ENCODE measurements at places on chromosomes 12 and 14.

DNA sequence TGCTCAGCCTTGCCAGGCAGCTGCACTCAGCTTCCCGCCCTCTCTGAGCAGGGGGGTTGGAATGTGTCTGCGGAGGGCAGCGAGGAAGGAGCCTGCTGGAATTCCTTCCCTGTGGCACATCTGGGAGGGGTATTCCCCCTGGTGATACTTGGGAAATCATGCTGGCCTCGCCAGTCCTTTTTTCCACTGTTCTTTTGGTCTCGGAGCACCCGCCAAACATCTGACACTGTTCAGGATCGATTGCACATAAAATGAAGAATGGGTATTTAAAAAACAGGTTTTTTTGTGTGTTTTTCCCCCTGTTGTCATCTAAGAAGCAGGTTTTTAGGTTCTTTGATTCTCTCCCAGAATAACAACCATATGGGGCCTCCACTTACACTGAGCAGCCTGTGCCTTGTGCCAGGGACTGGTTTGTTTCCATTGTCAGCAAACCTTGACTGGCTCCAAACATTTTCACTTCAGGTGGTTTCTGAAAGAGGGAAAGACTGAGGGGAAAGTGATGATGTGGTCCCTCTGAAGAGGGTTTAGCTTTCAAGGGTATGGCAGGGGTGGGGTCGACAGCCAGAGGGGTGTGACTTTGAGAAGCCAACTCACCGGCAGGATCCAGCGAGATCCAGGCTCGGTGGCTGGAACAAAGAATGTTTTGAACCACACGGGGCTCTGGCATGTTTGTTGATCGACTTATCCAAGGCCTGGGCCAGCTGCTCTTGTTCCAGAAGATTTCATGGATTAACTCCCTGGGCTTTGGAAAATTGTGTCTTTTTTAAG is 215.1 kb downstream of the CACNA1C start:
- DNase-seq: peak; percentile 6

DNA sequence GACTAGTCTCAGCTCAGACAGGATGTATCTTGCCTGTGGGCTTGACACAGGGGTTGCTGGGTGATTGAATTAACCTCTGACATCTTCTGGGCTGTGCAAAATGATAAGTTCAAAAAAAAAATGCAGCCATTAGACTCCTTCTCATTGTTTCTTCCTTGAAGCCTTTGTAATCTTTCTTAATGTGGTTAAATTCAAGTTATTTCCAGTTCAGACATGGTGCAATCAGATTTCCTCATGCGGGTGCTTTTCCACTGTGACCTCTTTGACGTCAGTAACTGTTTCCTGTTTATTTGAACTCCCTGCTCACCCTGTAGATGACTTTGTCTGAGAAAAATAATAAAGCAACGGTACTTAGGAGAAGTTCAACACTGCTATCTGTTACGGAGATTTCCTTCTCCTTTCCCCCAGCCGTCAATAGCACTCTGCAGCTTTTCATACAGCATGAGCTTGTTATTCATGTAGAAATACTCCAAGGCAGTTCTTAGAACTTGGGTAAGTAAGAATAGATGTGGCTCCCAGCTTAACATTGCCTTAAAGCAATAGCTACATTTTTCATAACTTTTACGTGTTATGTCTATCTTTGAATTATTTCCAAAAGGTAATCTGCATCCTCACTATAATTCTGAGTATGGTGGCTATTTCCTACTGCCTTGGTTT is 155.5 kb downstream of the PRKCH start:
- no peak for DNase-seq

DNA sequence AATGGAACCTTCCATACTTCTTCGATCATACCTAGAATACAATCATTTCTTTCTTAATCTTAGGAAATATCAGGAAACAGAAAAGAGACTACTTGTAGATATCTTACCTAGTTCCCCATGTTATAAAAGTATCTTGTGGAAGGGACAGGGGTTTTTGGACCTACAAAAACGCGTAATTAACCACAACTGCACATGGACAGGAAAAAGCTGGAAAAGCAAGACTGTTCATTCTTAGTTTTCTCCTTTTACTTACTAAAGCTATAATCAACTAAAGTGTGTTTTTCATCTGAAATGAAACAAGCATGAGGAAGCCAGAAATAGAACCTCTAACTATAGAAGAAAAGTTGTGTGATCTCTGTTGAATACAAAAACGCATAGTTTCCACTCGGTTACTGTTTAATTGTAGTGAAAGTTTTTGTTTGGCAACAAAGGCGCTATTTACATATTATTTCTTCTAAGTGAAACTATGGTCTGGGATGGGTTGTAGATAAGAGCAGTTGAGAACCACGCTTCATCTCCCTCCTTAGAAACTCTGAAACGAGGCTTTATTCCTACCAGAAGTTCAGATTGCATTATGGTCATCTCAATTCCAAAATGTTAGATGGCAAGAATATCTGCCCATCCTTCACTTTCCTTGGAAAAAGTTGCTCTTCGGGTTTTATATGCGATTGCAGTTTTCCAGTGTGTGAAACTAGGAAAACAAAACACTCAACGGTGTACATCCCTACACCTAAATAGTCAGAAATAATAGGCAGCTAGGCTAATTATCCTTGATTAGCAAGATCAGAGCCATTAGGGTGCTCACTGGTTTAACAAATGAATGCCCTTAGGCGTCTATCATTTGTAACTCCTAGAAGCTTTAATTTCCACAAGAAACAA is 1.1 kb downstream of the BCAT1 start:
- no peak for DNase-seq

- no peak for DNase-seq
These were observed 66.7 kb downstream of the RESF1 start for GRCh38 chr12:32025906-32026305.

DNA sequence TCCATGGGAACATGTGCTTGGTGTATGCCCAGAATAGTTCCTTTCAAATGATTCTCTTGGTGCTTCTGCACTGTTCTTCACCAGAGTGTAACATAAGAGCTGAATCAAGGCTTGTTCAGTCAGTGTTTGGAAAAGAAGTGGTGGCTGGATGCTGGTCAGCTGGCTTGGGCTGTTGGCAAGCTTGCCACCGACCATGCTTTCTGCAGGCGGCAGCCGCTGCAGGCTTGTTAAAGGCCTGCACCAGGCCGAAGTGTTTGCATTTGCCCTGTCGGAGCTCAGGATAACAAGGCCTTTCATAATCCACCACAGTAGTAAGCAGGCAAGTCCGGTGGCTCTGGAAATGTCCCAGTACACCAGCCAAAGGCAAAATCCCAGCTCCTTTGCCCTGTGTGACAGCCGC is 26.9 kb downstream of the DAAM1 start:
- no peak for DNase-seq

DNA sequence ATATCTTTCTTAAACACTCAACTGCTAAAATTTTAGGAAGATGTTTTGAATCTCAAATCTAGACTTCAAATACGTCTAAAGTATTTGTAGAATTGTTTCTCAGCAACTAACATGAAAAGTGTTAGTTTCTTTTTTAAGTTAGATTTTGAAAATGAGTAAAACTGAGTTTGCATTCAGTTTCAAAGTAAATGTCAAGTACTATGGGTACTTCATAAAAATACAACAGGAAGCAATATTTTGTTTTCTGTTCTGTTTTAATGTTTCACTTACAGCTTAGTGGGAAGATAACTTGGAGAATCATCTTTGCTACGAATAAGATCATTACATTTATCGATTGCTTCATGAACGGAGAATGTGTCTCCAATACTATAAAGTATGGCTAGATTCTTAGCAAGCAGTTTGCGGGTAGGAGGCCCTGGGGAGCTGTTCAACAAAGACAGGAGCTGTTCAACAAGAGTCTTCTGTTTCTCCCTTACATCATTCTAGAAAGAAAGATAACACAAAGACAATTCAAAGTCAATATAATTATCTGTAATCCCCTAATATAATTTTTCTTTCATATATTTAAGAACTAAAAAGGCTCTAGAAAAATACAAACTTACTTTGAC is 20.2 kb downstream of the HEATR5A start:
- no peak for DNase-seq

GRCh38 chr12:69117566-69118266 is 121.7 kb upstream of the CPSF6 start:
- no peak for DNase-seq

GRCh38 chr12:91335699-91336098 is 153.1 kb upstream of the DCN start:
- DNase-seq: no peak

DNA sequence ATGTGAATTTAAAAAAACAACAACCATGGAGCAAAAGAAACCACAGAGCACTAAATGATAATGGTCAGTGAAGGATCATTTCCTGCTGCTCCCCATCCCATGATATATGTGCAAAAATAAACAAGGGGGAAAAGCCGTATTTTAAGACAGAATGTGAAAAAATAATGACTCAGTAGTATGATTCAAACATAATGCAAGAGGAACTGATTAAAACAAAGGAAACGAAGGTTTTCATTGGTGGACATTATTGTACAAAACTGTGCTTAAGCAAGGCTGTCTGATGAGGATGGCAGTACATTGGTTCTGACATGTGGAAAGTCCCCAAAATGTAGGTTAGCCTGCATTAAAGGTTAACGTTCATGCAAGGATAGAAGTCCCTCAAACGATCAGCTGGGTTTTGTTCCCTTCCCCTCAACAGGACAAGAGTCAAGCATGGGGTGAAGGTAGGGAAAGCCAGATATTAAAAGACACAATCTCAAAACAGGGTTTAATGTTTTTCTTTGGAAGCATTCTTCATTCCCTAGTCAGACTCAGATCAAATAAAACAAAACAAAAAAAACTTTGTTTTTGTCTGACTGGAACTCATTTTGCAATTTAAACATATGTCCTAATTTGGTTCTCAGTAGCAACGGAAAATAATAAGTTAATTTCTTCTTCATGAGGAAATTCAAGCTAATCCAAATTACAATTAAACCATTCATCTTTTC is 26.3 kb upstream of the PTGDR start:
- no peak for DNase-seq

DNA sequence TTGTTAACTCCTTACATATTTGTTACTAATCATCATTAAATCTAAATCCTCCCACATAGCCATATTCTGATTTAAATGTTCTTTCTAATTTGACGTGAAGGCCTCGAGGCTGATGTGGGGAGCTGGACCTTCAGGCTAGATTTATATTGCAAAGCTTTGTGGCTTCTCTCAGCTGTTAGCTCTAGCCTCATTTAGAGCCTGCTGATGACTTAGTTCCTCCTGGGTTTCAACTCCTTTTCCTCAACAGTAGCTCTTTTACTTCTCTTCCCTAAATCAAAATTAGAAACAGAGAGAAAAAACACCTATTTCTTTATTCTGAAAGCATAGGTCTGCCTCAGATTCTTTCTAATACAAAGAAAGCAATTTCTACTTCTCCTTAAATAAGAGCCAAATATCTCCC is 477.5 kb upstream of the CCDC196 start:
- DNase-seq: no peak

- no peak for DNase-seq
These were observed 66.3 kb upstream of the PLEKHG3 start for GRCh38 chr14:64637735-64638473.

- no peak for DNase-seq
These were observed 21.9 kb downstream of the YBX3 start for GRCh38 chr12:10701131-10701681.

DNA sequence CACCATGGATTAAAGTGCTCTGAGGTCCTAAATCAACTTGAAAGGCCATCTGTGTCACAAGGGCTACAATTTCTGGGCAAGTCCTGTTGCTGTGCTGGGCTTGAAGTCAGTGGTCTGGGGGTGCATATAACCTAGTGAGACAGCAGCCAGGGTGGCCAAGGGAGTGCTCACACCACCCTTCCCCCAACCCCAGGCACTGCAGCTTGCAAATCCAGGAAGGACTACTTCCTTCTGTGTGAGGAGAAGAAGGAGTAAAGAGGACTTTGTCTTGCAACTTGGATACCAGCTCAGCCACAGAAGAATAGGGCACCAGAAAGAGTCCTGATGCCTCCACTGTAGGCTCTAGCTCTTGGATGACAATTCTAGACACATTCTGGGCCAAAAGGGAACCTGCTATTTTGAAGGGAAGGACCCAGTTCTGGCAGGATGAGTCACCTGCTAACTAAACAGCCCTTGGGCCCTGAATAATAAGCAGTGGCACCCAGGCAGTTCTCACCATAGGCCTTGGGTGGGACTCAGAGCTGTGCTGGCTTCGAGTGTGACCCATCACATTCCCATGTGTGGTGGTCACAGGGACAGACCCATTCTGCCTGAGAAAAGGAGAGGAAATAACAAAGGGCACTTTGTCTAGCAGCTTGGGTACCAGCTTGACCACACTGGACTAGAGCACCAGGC is 32.6 kb upstream of the DHRS7 start:
- no peak for DNase-seq

GRCh38 chr14:102828151-102828550 is 50.9 kb downstream of the TRAF3 start:
- DNase-seq: no peak

GRCh38 chr14:23365732-23366425 is 907 bp upstream of the EFS start:
- DNase-seq: peak; percentile 87

- peak; percentile 68 for DNase-seq
These were observed 91.9 kb downstream of the SLC8A3 start for GRCh38 chr14:70096866-70097265.

DNA sequence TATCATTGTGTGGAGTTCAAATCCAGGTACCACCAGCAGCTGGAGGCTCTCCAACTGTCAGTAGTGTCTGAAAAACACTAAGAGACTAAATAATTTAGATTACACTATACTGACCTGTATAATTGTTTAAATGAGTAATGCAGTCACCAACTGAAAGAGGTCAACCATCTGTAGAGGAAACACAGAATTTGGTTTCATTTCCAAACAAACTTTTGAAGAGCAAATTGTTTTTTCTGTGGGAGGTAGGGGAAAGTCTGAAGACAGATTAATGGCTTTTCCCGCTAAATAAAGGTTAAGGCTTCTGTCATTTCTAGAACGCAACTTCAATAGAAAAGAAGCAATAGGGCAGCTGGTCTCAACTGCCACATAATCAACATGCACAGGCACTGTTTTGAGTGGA is 462.6 kb downstream of the PRKD1 start:
- no peak for DNase-seq
